Activated CD4-positive, alpha-beta memory T cell treated with anti-CD3 and anti-CD28 coated beads for 36 hours (primary cell): ENCODE measurements at places on chromosomes 11 and 22. TPM values are rescaled to one million over a fixed set of nuclear protein-coding genes. Genes with fewer than 3 reads are reported as not detected.
A peak's percentile ranks its signal among the peaks of the same experiment; 100 is the strongest.

FGF3 gene
- not detected for total RNA-seq

ZC3H7B gene
- 39.3 TPM for total RNA-seq

PGA5 gene
- total RNA-seq, result not detected

QSER1 gene
- total RNA-seq, result 8.3 TPM

GRCh38 chr11:73048446-73048845 is 93.7 kb downstream of the FCHSD2 start:
- DNase-seq, result no peak
- peaks cover 17% of the 10 kb centered on the region for H3K4me1 ChIP-seq
- no peak overlapping the region for H3K4me3 ChIP-seq
- H3K36me3 ChIP-seq, result no peaks in the 10 kb centered on the region

DNA sequence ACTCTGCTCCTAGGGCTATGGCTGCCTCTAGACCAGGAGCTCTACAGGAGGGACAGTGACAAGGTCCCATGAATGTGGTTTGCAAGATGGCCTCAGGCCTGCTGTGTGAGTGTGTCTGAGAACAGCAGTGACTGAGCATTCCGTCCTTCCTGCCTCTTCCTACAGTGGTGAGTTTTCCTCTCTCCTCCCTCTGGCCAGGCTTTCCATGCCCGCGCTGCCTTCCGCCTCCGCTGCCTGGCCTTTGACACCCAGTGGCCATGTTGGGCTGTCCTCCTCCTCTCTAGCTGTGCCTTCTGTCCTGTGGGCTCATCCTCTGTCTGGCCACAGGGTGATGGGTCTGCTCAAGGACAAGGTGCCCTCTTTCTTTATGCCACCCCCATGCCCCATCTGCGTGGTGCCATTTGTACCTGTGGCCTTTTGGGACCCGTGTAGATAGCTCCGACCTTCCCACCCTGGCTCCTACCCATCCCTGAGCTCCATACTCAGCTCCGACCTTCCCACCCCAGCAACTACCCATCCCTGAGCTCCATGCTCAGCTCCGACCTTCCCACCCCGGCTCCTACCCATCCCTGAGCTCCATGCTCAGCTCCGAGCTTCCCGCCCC is 970.4 kb downstream of the BRD1 start:
- H3K27ac ChIP-seq, result no peak overlapping the region
- H3K4me1 ChIP-seq, result no peaks in the 10 kb centered on the region
- H3K4me3 ChIP-seq, result no peak overlapping the region

DNA sequence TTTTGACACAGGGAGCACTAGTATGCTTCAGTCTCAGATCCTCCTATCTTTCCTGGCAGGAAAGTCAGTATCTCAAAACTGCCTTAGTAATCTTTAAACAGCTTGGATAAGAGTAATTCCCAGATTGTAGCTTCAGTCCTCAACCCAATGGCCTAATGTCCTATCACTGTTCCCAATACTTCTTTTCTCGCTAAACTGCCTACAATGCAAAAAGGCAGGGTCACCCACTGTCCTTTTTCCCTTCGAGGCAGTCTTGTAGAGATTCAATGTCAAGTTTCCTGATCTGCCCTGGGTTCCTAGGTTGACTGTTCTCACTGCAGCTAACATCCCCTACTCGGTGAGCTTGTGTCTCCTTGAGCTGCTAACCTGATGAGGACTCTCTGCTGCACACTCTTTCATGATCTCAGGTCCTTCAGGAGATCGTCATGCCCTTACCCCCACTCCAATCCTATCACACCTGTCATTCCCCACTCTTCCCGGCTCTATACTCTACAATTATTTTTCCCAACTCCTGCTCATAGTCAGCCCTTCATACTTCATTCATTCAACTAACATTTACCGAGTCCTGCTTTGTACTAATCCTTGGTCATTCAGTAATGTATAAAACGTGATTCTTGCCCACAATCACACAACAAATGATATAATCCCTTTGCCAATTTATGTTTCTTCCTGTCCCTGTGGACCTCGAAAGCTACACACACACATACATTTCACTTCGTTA is 904 bp downstream of the C2CD3 start:
- H3K4me3 ChIP-seq, result no peak overlapping the region
- H3K27me3 ChIP-seq, result no peaks in the 10 kb centered on the region
- no peak overlapping the region for H3K27ac ChIP-seq
- DNase-seq, result peak; percentile 11

DNA sequence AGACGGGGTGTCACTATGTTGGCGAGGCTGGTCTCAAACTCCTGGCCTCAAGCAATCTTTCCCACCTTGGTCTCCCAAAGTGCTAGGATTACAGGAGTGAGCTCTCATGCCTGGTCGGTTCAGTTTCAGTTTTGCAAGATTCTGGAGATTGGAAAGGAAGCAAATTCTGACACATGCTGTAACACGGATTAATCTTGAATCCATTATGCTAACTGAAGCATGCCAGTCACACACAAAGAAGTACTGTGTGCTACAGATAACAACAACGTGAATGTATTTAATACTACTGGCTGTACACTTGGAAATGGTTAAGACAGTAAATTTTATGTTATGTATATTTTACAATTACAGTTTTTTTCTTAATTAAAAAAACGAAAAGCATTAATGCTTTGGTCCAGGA is 107.6 kb downstream of the MED15 start:
- H3K27me3 ChIP-seq, result no peaks in the 10 kb centered on the region
- no peak overlapping the region for H3K27ac ChIP-seq
- H3K4me3 ChIP-seq, result no peak overlapping the region
- H3K4me1 ChIP-seq, result no peaks in the 10 kb centered on the region
- DNase-seq, result no peak

GRCh38 chr11:132579634-132580327 is 952.5 kb downstream of the OPCML start:
- DNase-seq, result no peak
- H3K27ac ChIP-seq, result no peak overlapping the region
- no peak overlapping the region for H3K4me3 ChIP-seq
- H3K4me1 ChIP-seq, result no peaks in the 10 kb centered on the region
- H3K36me3 ChIP-seq, result no peaks in the 10 kb centered on the region

- H3K4me3 ChIP-seq, result no peak overlapping the region
- H3K4me1 ChIP-seq, result peaks cover 9% of the 10 kb centered on the region
- DNase-seq, result peak; percentile 70
- H3K27me3 ChIP-seq, result peaks cover 11% of the 10 kb centered on the region
- no peaks in the 10 kb centered on the region for H3K36me3 ChIP-seq
These were observed 71.6 kb downstream of the LRP5 start for GRCh38 chr11:68383976-68384501.

- DNase-seq, result peak; percentile 70
- H3K4me1 ChIP-seq, result peaks cover 25% of the 10 kb centered on the region
- H3K27ac ChIP-seq, result peak overlapping the region; percentile 47
- H3K36me3 ChIP-seq, result no peaks in the 10 kb centered on the region
- H3K27me3 ChIP-seq, result no peaks in the 10 kb centered on the region
- peak overlapping the region; percentile 56 for H3K4me3 ChIP-seq
These were observed 27.8 kb upstream of the GRAMD4 start for GRCh38 chr22:46592390-46592872.

DNA sequence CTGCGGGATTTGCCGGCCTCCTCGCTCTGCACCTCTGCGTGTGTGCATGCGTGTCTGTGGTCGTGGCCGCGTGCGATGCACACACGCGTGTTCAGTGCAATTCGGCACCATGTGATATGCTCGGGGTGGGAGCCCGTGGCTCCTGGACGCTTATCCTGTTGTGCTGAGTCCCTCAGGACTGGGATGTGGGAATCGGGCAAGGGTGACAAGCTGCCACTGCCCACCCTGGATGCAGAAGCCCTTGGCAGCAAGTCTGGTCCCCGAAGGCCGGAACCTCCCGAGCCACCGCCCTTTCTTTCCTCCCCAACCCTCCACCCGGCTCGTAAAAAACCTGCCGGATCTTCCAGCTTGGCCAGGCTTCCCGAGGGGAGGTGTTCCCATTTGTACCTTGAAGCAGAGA is 128.2 kb downstream of the PHF21B start:
- no peak for DNase-seq
- H3K4me1 ChIP-seq, result no peaks in the 10 kb centered on the region
- H3K4me3 ChIP-seq, result no peak overlapping the region
- H3K27ac ChIP-seq, result no peak overlapping the region

GRCh38 chr22:22769434-22770279 is 118.0 kb upstream of the IGLL5 start:
- H3K4me3 ChIP-seq, result no peak overlapping the region
- peaks cover 5% of the 10 kb centered on the region for H3K27me3 ChIP-seq
- peaks cover 6% of the 10 kb centered on the region for H3K4me1 ChIP-seq
- H3K36me3 ChIP-seq, result no peaks in the 10 kb centered on the region
- no peak overlapping the region for H3K27ac ChIP-seq

- H3K4me3 ChIP-seq, result no peak overlapping the region
- H3K27me3 ChIP-seq, result no peaks in the 10 kb centered on the region
- H3K4me1 ChIP-seq, result no peaks in the 10 kb centered on the region
- DNase-seq, result no peak
- no peak overlapping the region for H3K27ac ChIP-seq
- H3K36me3 ChIP-seq, result peaks cover 16% of the 10 kb centered on the region
These were observed 51.5 kb upstream of the HORMAD2 start for GRCh38 chr22:30028731-30029130.

- no peaks in the 10 kb centered on the region for H3K36me3 ChIP-seq
- H3K27me3 ChIP-seq, result peaks cover 5% of the 10 kb centered on the region
- no peak for DNase-seq
- H3K27ac ChIP-seq, result no peak overlapping the region
- no peaks in the 10 kb centered on the region for H3K4me1 ChIP-seq
These were observed 175.4 kb upstream of the SYT13 start for GRCh38 chr11:45461514-45461913.

- peak; percentile 72 for DNase-seq
- H3K27ac ChIP-seq, result peak overlapping the region; percentile 39
- H3K36me3 ChIP-seq, result peaks cover 2% of the 10 kb centered on the region
These were observed 10.5 kb upstream of the C11orf24 start for GRCh38 chr11:68282141-68282860.

DNA sequence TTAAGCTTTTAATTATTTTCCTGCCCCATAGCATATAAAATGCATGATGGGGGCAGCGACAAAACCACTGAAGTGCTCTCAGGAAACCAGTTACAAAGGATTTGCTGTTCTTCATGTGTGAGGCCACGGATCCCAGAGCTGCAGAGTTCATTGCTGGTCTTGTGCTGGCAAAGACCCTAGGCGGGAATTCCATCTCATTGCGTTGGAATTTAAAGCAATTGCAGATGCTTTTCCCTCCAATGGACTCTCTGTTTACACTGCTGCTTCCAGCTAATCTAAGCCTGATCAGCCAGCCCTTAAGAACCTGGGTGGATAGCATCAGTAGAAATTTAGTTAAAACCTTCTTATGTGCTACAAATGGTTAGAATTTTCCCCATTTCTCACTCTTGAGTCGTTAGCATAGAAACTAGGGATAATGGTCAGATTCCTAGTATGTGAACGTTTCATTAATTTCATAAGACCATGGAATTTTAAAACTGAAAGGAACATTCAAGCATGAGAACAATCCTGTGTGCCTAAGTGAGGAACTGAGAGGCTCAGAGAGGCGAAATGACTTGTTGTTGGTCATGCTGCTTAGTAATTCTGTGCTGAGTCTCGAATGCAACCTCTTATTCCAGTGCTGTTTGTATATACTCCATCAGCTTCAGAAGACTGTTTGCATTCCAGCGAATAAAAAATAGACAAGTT is 36.1 kb upstream of the ADSL start:
- H3K27ac ChIP-seq, result no peak overlapping the region
- H3K36me3 ChIP-seq, result peaks cover 36% of the 10 kb centered on the region
- H3K4me3 ChIP-seq, result no peak overlapping the region
- DNase-seq, result no peak

DNA sequence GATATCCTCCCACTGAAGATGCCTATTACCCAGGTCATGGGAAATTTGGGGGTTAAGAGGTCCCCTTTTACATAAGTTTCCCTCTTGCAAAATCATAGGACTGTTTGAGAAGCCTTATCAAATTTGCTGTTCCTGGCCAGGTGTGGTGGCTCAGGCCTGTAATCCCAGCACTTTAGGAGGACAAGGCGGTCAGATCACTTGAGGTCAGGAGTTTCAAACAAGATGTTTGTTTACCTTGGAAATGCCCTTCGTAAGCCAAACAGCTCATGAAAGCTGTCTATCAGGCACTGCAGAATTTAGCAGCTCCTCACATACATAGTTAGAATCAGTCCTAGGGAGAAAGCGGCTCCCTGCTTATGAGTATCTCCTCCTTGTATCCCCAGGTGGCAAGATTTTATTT is 4.9 kb upstream of the EI24 start:
- H3K36me3 ChIP-seq, result no peaks in the 10 kb centered on the region
- H3K27me3 ChIP-seq, result no peaks in the 10 kb centered on the region
- H3K4me3 ChIP-seq, result no peak overlapping the region
- peaks cover 2% of the 10 kb centered on the region for H3K4me1 ChIP-seq

DNA sequence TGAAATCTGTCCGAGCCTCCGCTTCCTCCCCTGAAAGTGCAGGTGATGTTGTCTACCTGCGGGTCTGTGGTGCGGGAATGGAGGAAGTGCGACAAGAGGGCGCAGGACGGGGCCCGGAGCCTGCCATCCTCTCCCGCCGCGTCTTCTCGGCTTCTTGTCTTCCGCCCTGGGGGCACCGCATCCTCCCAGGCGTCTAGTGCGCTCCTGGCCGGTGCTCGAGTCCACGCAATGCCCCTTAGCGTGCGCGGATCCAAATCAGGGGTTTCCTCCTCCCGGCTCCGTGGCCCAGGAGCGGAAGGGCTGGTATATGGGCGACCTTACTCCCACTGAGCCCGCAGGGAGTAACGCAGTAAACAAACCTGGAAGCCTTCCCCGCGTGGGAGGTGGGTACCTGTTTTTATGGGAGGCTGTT is 405 bp downstream of the SFI1 start:
- peak; percentile 55 for DNase-seq
- H3K27me3 ChIP-seq, result no peaks in the 10 kb centered on the region
- H3K4me3 ChIP-seq, result peak overlapping the region; percentile 92
- H3K4me1 ChIP-seq, result peaks cover 50% of the 10 kb centered on the region
- peak overlapping the region; percentile 94 for H3K27ac ChIP-seq

GRCh38 chr11:844693-845644 is 2.3 kb downstream of the TSPAN4 start:
- peaks cover 26% of the 10 kb centered on the region for H3K4me1 ChIP-seq
- H3K27me3 ChIP-seq, result peaks cover 9% of the 10 kb centered on the region
- H3K4me3 ChIP-seq, result no peak overlapping the region
- DNase-seq, result peak; percentile 26
- H3K27ac ChIP-seq, result no peak overlapping the region

DNA sequence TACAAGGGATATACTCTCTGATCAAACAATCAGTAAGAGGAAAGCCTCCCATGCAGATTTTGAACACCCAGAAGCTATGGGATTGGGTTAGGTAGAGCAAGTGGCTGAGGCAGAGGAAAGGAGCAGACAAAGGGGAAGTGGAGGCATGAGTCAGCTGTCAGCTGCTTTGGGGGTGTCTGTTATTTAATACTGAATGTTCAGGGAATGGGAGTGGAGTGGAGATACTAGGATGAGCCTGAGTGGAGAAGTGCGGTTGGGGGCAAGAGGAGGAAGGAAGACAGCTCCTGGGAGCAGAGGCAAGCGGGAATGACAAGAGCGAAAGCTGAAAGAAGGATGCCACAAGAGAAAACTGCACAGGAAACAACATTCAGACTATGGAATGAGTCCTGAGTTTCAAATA is 22.7 kb upstream of the TMPRSS5 start:
- H3K27me3 ChIP-seq, result no peaks in the 10 kb centered on the region
- H3K27ac ChIP-seq, result no peak overlapping the region
- H3K4me3 ChIP-seq, result no peak overlapping the region
